Pancreas (tissue), 10 donors: ENCODE measurements at places on chromosomes 3 and 15. TPM values are rescaled to one million over a fixed set of nuclear protein-coding genes. Genes with fewer than 3 reads are reported as not detected.

GRCh38 chr3:9420850-9421549, 23.6 kb downstream of the SETD5 start:
- no peaks in the 10 kb centered on the region for H3K27me3 ChIP-seq
- H3K36me3 ChIP-seq: no peaks in the 10 kb centered on the region
- peaks cover 11% of the 10 kb centered on the region for H3K4me1 ChIP-seq
- H3K4me3 ChIP-seq: no peak overlapping the region
- no peak overlapping the region for H3K27ac ChIP-seq

GRCh38 chr3:17643691-17644090, 98.7 kb downstream of the TBC1D5 start:
- H3K27ac ChIP-seq: no peak overlapping the region
- no peaks in the 10 kb centered on the region for H3K36me3 ChIP-seq
- DNase-seq: no peak
- H3K4me1 ChIP-seq: no peaks in the 10 kb centered on the region
- no peak overlapping the region for H3K4me3 ChIP-seq
- no peaks in the 10 kb centered on the region for H3K27me3 ChIP-seq

- H3K4me3 ChIP-seq: peak within 1 kb of the TSS; percentile 63
- H3K36me3 ChIP-seq: no peaks in the 10 kb centered on the region
- H3K4me1 ChIP-seq: peaks cover 4% of the 10 kb centered on the region
- DNase-seq: peak; percentile 89
Measured at GRCh38 chr3:40505599-40506462, at the start of gene ZNF620. ZNF620 (plus strand) TSS chr3:40506039; CDS start chr3:40506353, 314 bp downstream.

- no peak overlapping the region for H3K27ac ChIP-seq
- no peaks in the 10 kb centered on the region for H3K27me3 ChIP-seq
Measured at GRCh38 chr15:89845305-89845893, 30.7 kb upstream of the ANPEP start.

DNA sequence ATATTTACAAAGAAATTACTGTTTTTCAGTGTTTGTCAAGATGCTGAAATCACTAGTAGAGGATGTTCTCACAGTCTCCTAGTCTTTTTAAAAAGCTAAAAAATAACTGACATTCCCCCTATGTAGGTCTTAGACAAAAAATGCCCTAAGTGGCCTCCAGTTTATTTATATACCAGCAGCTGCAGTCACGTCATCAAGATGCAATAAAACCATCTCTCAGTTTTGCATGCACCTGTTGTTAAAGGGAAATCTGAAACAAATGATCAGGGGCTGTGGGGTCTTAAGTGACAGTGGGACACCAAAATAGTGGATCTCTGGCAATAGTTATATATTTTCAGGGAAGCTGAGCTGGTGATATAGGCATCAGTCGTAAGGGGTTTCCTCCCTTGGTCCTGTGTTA, 146.5 kb upstream of the ARPP21 start:
- no peaks in the 10 kb centered on the region for H3K36me3 ChIP-seq
- H3K4me1 ChIP-seq: no peaks in the 10 kb centered on the region
- H3K27ac ChIP-seq: no peak overlapping the region

DNA sequence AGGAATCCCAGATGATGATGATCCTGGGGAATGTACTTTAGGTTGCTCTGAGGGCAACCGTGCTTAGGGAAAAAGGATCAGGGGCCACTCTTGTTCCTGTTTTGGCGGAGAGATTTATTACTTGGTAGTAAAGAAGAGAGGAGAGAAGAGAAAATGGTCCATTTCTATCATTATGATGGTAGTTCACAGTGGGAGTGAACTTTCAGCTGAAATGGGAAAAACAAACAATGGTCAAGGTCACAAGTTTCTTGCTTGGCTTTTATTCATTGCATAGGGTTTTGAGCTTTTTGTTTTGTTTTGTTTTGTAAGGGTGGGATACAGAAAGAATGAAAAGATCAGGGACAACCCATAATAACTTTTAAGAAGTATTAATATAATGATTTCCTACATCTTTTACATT, 7.7 kb upstream of the UMPS start:
- H3K36me3 ChIP-seq: no peaks in the 10 kb centered on the region
- no peaks in the 10 kb centered on the region for H3K4me1 ChIP-seq
- no peak overlapping the region for H3K4me3 ChIP-seq
- DNase-seq: no peak

- DNase-seq: no peak
- no peak overlapping the region for H3K4me3 ChIP-seq
- no peak overlapping the region for H3K27ac ChIP-seq
- H3K4me1 ChIP-seq: no peaks in the 10 kb centered on the region
- H3K36me3 ChIP-seq: no peaks in the 10 kb centered on the region
- H3K27me3 ChIP-seq: no peaks in the 10 kb centered on the region
Measured at GRCh38 chr3:31709526-31709925, 176.8 kb downstream of the STT3B start.

DNA sequence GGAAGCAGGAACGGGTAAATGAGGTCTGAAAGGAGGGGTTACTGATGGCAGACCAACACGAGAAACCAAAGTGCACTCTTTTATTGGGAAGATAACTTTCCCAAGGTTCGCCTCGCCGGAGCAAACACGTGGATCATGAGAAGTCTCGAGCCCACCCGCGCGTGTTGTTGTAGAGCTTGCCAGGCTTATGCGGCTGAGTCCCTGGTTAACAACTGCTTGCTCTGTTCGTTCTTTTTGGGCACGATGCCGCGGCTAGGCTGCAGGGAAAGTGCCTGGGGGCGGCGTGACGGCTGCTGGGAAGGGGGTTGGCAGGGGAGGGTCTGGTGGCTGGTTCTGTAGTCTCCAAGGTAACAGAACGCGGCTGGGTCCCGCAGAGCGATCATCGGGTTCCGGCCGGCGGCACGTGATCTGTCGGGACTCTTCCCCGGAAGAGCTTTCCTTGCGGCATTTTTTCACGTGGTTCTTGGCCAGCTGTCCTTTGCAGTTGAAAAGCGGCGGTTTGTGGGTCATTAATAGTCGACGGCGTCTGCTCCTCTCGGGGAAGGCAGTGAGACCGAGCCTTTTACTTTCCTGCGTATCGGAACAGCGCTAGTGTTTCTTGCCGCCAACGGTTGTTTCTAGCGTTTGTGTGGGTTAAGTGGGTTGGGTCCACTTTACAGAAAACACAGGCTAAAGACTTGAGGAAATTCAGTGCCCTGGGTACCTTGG, 1.5 kb downstream of the MGA start:
- H3K4me1 ChIP-seq: no peaks in the 10 kb centered on the region
- peak overlapping the region; percentile 56 for H3K27ac ChIP-seq
- no peaks in the 10 kb centered on the region for H3K36me3 ChIP-seq
- no peaks in the 10 kb centered on the region for H3K27me3 ChIP-seq
- peak; percentile 73 for DNase-seq

GRCh38 chr3:170731281-170731680, 138.7 kb downstream of the RPL22L1 start:
- H3K4me3 ChIP-seq: no peak overlapping the region
- no peak overlapping the region for H3K27ac ChIP-seq
- no peaks in the 10 kb centered on the region for H3K36me3 ChIP-seq
- no peak for DNase-seq

GRCh38 chr3:186002884-186003472, 65.2 kb upstream of the TRA2B start:
- no peaks in the 10 kb centered on the region for H3K27me3 ChIP-seq
- H3K4me3 ChIP-seq: no peak overlapping the region
- no peaks in the 10 kb centered on the region for H3K36me3 ChIP-seq

DNA sequence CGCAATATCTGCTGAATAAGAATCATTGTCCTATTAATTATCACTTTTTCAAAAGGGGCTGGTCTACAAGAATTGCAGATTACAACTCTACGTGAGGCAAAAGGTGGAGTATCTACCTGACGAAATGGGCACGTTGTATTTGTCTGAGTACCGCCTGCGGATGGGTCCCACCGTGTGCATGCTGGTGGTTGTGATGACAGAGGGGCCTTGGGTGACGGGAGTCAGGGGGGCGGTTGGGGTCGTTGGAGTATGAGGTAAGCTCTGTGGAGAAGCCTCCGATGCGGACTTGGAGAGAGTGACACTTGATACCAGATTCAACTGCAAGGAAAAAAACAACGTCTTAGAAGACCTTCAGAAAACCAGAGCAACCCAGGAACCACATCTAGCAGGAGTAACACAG, 605.8 kb downstream of the FOXP1 start:
- no peak overlapping the region for H3K27ac ChIP-seq
- peaks cover 14% of the 10 kb centered on the region for H3K4me1 ChIP-seq
- H3K36me3 ChIP-seq: peaks cover 10% of the 10 kb centered on the region

GRCh38 chr3:85387913-85388505, 429.2 kb downstream of the CADM2 start:
- no peak overlapping the region for H3K27ac ChIP-seq
- H3K4me3 ChIP-seq: no peak overlapping the region
- H3K36me3 ChIP-seq: no peaks in the 10 kb centered on the region
- H3K27me3 ChIP-seq: no peaks in the 10 kb centered on the region
- H3K4me1 ChIP-seq: no peaks in the 10 kb centered on the region

DNA sequence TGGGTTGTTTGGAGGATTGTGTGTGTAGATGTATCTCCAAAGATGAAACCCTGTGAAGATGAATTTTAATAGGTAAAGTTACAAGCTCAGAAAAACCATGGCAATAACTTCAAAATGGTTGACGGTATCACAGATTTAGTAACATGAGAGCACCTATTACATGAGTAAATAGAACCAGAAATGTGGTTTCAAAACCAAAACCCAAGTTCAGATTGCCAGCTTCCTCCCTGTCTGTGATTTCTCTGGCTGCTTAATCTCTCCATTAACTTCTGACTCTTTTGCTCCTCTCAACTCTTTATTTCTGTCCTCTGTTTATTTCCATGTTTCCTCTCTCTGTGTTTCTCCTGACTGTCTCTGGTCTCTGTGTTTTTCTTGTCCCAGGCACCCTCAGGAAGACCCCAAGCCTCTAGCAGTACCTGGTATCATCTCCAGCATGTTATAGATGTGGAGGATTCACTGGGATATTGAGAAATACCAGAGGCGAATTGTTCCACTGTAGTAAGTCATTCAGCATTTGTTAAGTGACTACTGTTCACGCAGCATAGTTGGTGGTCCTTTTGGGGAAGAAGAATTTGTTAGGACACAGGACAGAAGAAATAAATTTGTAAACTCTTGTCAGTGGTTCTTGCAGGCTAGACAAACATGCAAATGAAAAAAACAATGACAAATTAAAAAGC, 138.8 kb downstream of the BBX start:
- no peak overlapping the region for H3K4me3 ChIP-seq
- no peaks in the 10 kb centered on the region for H3K27me3 ChIP-seq
- peak overlapping the region; percentile 15 for H3K27ac ChIP-seq
- DNase-seq: no peak

DNA sequence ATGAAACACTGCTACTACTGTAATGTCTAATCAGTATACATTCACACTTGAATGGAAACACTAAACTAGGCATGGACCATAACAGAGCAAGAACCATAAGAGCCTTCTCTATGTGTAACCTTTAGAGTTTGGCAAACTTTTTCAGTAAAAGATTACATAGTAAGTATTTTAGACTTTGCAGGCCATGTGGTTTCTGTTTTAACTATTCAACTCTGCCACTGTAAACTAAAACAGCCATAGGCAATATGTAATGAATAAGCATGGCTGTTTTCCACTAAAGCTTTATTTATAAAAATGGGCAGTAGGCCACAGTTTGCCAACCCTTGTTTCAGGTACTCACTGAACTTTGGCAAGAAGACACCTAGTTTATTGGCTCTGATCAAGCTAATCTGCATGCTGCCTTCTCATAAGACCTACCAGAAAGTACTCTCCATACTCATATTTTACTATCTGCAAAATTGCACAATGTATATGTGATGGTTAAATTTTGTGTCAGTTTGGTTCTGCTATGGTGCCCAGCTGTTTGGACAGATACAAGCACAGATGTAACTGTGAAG, 46.0 kb downstream of the UACA start:
- H3K27me3 ChIP-seq: no peaks in the 10 kb centered on the region
- no peak overlapping the region for H3K27ac ChIP-seq
- peaks cover 14% of the 10 kb centered on the region for H3K4me1 ChIP-seq
- no peaks in the 10 kb centered on the region for H3K36me3 ChIP-seq
- H3K4me3 ChIP-seq: no peak overlapping the region
- DNase-seq: no peak

- H3K4me3 ChIP-seq: no peak overlapping the region
- no peak for DNase-seq
- no peaks in the 10 kb centered on the region for H3K27me3 ChIP-seq
- H3K27ac ChIP-seq: no peak overlapping the region
Measured at GRCh38 chr3:87173776-87174175, 53.3 kb upstream of the CHMP2B start.

DNA sequence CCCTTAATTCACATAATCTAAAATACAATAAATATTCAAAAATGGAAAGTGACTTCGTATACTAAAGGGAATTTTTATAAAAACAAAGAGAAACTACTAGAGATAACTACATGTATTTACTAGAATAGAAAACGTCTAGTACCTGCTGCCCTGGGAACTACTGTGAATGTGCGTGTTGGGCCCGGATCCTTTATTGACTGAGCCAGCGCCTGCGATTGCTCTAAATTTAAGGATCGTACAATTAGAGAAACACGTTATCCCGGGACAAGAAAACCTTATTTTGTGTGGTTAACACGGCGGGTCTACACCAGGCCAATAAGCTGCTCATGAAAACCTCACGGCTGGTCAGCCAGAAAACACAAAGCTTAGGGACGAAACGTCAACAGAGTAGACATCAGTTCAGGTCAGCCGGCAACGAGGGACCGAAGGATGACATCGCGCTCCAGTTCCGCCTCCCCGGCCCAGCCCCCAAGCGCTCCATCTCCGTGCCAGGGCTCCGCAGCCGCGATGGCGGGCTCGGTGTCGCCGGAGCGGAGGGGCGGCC, 555 bp downstream of the TM2D3 start:
- H3K36me3 ChIP-seq: no peaks in the 10 kb centered on the region
- H3K4me3 ChIP-seq: peak overlapping the region; percentile 88
- DNase-seq: no peak

GRCh38 chr3:108862865-108863798, 40.5 kb downstream of the TRAT1 start:
- H3K4me1 ChIP-seq: no peaks in the 10 kb centered on the region
- no peak for DNase-seq
- H3K4me3 ChIP-seq: no peak overlapping the region

GRCh38 chr3:156473341-156473740, 81.6 kb downstream of the SSR3 start:
- H3K4me3 ChIP-seq: no peak overlapping the region
- H3K27me3 ChIP-seq: no peaks in the 10 kb centered on the region
- H3K4me1 ChIP-seq: no peaks in the 10 kb centered on the region

GOLGA8O gene
- total RNA-seq: not detected

TF gene
- total RNA-seq: 7.3 TPM

TMEM108 gene
- total RNA-seq: 0.38 TPM

PLCB2 gene
- total RNA-seq: 6.0 TPM

ZBBX gene
- not detected for total RNA-seq

IGSF11 gene
- 3.2 TPM for total RNA-seq

SLC24A5 gene
- not detected for total RNA-seq

FGF7 gene
- total RNA-seq: 6.2 TPM

GOLGA6L26 gene
- not detected for total RNA-seq

CCR9 gene
- total RNA-seq: 0.12 TPM

ADIPOQ gene
- total RNA-seq: 2.3 TPM

POTEB gene
- total RNA-seq: not detected

ADGRG7 gene
- total RNA-seq: not detected

CLDN16 gene
- 0.46 TPM for total RNA-seq

RPP25 gene
- total RNA-seq: 3.1 TPM

NFKBIZ gene
- 20.4 TPM for total RNA-seq

DUOXA1 gene
- total RNA-seq: 0.17 TPM
